ENCODE measurements at places on chromosomes 16 and 17.

DNA sequence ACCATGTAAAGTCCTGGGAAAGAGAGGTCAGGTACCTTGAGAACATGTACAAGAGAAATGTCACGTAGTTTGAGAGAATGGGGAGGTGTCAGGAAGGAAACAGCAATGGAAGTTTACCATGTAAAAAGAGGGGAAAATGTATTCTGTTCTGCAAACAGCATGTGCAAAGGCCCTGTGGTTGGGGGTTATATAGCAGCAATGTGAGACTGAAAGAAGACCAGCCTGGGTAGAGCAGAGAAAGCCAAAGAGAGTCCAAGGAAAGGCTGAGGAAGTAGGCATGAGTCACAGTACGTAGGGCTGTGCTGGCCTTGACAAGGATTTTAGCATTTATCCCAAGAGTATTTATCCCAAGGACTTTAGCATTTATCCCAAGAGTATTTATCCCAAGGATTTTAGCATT, 141.3 kb upstream of the CACNG3 start:
- DNase-seq = no peak

DNA sequence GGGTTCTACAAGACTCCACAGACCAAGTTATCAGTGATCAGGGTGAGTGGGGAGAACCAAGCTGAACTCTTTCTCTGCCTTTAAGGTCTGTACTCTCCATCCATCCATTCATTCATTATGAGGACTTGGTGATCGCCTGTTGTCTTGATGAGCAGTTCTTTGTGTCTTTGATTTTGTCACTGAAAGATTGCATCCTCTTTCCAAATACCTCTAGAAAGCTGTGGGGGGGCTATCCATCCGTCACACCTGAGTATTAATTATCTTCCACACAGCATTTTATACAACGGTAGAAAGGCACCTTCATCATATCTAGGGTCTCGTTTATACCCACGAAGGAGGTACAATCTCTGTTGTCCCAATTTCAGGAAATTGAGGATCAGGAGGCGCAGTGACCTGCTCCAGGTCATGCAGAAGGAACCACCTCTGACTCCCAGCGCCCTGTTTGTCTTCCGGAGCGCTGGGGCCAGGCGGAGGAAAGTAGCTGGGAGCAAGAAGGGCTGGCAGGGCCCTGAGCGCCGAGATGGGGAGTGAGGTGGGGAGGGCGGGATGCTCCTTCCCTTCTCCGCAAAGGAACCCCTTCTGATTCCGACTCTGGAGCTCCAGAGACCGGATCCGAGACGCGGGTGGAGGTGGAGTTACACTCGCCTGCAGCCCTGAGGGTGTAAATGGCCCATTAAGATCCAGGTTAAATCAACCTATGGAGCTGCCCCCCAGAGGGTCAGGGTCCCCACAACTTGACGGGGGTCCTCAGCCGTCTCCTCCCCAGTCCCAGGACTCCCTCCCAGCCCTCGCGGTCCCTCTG, 605 bp upstream of the ABAT start:
- DNase-seq = no peak

DNA sequence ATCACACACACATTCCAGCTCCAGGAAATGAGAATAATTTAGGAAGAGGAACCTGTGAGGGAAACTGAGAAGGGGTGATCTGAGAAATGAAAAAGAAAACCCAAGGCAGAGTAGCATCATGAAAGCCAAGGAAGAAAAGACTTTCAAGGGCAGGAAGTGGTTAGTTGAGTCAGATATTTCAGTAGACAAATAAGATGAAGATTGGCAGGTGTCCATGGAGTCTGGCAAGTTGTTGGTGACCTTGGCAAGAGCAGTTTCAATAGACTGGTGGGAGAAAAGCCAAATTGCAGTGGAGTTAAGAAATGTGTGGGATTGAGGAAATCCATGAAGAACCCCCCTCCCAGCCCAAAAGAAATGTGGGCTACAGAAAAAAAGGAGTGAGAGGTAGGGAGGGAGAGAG, 10.7 kb downstream of the GNAO1 start:
- DNase-seq = no peak

- no peak for DNase-seq
Observed at GRCh38 chr17:63421681-63422645, 24.1 kb downstream of the CYB561 start.

- DNase-seq = no peak
Observed at GRCh38 chr16:2091547-2092255, 43.9 kb downstream of the TSC2 start.

GRCh38 chr17:73799781-73800627, 155.8 kb upstream of the SDK2 start:
- DNase-seq = no peak

DNA sequence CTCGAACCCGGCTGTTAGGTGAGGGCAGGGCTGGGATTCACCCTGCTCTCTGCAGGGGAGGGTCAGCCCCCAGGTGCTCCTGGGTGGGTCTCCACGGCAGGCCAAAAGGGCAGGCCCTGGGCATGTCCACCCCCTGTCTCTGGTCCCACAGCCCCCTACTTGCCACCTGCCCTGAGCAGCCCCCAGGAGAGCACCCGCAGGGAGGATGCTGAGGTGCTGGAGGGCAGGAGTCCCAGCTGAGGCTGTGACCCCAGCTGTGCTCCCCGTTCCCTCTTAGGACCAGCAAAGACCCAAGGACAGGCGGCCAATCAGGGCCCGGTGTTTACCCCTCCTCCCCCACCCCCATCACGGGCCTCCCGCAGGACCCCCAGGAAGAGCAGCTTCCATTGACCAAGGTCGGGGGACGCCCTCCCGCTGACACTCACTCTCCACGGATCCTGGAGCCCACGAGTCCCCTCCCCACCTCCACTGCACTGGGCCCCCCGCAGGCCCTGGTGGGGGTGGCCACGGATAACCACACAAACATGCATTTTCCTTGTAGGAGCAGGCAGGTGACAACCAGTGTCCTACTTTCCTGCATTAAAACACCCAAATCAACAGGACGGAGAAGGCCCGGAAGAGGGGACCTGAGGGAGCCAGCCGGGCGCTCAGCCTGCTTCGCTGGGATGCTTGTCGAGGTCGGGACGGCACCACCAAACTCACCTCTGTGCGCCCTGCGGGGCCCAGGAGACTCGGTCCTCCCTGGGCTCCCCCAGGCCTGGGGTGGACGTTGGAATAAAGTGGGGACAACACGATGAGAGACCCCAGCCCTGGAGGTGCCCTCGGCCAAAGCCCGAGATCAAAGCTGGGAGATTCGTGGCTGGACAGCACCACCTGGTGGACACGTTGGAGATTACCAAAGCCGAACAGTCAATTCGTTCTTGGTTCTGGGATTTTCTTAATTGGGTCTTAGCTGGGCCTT, 22.5 kb upstream of the ENPP7 start:
- DNase-seq = no peak

- no peak for DNase-seq
Observed at GRCh38 chr17:40483679-40484078, 17.7 kb downstream of the TNS4 start.

DNA sequence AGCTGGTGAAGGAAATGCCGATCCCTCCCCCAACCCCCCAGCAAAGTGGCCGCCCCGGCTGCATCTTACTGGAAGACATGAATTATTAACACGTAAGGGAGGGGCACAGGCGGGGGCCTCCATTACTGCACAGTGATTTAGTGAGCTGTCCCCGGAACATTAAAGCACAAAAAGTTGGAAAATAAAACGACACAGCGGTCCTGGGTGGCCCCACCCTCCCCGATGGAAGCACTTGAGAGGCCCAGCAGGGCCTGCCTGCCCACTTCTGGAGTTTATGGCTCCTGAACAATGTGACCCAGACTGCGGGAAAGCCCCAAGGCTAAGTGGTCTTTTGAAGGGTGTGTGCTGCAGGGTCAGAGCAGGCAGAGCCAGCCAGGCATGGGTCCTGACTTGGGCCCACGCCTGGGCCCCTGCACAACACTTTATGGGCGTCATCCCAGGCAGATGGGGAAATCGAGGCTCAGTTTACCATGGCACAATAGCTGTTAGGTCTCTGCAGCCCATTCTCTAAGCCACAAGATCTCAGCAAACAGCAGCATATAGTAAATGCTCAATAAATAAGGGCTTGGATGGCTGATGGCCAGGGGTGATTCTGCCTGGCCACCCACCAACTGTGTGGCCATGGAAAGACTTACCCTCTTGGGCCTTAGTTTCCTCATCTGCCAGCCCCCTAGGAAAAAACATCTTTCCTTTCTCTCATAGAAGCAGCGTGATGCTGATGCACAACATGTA, 22.8 kb downstream of the CCDC102A start:
- DNase-seq = no peak

DNA sequence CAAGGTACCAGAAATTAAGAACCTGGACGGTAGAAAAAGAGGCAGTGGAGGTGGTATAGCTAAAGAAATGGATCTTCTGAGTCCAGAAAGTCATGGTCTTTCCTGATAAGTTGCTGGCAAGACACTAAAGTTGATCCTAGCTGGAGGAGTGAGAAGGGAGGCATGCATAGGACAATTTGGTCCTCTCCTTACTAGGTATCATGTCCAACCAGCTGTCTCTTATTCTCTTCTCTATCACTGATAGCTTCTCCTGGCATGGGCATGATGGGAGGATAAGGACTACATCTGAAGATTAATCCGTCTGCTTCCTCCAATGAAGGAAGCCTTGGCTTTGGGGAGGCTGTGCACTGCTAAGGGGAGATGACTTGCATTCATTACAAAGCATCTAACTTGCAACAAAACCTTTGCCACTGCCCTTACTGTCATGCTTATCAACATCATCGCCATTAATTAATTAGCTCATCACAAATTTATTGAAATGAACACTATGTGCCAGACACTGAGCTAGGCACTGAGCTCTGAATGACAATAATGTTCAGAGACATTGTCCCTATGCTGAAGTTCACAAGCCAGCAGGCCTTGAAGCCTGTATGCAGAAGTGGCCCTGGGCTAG, 3.1 kb upstream of the FAM117A start:
- no peak for DNase-seq

- DNase-seq = no peak
Observed at GRCh38 chr17:55023626-55024025, 55.1 kb downstream of the STXBP4 start.

GRCh38 chr17:48718761-48719641, 3.3 kb downstream of the PRAC1 start:
- no peak for DNase-seq

GRCh38 chr17:72467841-72468653, 347.2 kb downstream of the SOX9 start:
- no peak for DNase-seq

DNA sequence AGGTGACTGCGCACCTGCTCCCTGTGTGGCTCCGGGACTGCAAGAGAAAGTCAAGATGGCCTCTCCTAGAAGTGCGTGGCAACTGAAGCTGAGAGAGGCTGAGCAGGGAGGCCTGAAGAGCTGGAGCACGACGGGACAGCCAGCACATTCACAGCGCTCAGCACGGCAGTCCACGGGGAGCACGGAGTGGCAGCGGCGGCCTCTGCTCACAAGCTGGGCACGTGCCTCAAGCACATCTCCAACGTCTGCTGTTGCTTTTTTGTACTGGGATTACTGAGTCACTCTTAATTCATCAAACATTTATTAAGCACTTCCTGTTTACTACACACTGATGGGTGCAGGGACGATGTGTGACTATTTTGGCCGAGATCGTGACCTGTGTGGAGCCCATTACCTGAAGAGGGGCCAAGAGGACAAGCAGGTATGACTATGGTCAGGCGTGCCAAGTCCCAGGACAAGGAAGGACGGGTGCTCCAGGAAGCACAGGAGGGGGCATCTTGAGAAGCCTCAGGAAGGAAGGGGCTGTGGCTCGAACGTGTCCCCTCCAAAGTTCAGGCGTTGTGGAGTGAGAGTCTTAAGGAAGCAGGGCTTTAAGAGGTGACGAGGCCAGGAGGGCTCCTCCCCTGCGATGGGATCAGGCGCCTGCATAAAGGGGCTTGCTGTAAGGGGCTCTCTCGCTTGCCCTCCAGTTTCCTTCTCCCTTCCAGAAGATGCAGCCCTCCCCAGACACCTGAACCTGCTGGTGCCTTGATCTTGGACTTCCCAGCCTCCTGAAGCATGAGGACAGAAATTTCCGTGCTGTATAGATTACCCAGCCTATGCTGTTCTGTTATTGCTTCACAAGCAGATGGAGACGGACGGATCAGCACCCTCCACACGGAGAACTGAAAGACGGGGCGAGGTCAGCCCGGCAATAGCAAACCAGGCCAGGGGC, 105.8 kb downstream of the ADCY9 start:
- DNase-seq = no peak

- DNase-seq = no peak
Observed at GRCh38 chr17:3556916-3557767, 470 bp downstream of the TRPV3 start.

- DNase-seq = no peak
Observed at GRCh38 chr17:12719948-12720347, 54.3 kb downstream of the MYOCD start.

DNA sequence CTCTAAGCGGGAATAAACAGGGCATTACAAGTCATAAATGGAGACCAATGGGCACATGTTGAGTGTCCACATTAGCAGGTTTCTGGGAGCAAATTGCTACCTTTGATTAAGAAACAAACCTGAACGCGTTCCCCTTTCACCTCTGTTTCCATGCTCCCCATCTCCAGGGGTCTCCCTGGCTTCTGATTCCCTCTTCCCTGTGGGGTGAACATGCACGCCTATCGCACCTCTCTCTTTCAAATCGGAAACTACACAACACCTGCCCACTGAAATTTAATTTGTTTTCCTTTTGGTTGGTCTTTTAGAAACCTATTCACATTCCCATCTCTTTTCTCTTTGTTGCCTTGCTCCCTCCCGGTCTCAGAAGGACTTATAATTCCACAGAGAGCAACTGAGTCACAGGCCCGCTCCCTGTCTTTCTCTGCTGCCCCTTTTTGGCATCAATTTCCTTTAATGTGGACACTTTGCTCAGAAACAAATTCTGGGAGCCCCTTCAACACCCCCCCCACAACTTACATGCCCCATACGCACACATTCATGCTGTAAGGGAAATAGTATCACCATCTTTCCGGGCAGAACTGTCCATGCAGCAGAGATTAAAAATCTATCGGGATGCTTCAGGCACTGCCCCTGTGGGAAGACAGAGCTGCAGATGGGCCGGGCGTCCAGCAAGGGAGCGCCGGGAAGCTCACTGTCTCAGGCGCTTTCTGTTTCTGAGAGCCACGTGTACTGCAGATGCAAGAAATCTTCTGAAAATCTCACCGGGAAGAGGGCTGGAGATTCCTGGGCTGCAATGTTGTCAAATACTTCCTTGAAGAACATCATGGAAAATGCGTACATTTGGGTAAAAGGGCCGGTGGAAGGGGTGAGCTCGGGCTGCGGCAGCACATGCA, 7.2 kb upstream of the FOXF1 start:
- DNase-seq = no peak

GRCh38 chr16:87551487-87551886, 50.8 kb upstream of the JPH3 start:
- no peak for DNase-seq

GRCh38 chr17:48134912-48135480, 27.4 kb downstream of the SNX11 start:
- no peak for DNase-seq

All from cortex of kidney (tissue), 1 donor.